ENCODE measurements at places on chromosomes 11 and 22.

DNA sequence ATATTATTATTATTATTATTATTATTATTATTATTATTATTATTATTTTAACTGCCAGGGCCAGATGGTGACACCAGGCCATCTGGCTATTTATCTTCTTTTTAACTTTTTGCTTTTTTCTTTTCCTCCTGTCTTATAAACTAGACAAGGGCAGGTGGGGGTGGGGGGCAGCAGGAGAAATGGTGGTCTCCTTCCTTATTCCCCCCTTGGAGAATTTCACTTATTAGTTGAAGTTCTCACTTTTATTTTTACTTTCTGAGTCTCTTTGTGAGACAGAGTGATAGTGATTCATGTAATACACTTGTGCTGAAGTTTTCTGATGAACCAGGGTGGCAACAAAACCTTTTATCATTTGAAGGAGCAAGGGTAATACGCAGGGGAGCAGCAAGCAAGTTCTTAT lies 96.3 kb upstream of the ALKBH3 start:
- DNase-seq = no peak

DNA sequence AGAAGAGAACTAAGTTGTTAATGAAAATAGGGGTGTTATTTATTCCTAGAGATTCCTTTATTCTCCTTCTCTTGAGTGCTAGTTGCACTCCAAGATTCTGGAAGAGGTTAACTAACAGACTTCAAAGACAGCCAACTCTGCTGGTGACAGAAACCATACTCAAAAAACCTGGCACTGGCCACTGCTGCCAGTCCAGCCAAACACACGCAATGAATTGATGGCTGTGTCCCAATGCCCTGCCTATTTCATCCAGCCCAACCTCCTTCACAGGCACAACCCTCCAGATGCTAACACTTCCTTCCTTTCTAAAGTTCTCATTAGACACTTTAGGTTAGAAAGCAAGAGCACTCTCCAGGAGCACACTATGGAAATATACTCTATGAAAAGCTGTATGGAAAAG lies 150.8 kb upstream of the C11orf58 start:
- peak; percentile 43 for DNase-seq

DNA sequence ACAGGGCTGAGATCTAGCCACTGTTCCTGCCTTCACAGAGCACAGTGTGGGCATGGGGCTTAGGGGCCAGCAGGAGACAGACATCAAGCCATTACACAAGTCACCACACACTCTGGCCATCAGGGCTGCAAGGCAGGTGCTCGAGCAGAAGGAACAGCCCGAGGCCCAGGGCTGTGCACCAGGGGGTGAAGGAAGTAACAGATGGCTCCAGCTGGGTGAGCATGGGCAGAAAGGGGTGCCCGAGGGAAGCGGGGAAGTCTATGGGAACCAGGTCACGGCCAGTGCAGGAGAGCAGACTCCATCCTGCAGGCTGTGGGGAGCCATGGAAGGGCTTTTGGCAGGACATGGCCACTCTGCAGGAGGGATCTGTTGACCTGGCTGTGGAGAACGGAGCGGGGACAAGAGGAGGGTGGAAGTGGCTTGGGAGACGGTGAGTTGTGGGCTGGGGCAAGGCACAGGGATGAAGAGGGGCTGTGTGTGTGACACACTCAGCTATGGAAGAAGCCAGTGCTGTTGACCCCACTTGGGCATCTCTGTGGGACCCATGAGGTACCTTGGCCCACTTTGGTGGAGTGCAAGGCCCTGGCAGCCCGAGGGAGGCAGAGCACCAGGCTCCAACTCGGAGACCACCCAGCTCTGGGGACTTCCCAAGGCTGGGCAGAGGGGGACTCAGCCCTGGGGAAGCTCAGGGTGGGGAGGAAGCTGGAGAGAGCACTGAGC lies 3.6 kb downstream of the C11orf68 start:
- DNase-seq = no peak

DNA sequence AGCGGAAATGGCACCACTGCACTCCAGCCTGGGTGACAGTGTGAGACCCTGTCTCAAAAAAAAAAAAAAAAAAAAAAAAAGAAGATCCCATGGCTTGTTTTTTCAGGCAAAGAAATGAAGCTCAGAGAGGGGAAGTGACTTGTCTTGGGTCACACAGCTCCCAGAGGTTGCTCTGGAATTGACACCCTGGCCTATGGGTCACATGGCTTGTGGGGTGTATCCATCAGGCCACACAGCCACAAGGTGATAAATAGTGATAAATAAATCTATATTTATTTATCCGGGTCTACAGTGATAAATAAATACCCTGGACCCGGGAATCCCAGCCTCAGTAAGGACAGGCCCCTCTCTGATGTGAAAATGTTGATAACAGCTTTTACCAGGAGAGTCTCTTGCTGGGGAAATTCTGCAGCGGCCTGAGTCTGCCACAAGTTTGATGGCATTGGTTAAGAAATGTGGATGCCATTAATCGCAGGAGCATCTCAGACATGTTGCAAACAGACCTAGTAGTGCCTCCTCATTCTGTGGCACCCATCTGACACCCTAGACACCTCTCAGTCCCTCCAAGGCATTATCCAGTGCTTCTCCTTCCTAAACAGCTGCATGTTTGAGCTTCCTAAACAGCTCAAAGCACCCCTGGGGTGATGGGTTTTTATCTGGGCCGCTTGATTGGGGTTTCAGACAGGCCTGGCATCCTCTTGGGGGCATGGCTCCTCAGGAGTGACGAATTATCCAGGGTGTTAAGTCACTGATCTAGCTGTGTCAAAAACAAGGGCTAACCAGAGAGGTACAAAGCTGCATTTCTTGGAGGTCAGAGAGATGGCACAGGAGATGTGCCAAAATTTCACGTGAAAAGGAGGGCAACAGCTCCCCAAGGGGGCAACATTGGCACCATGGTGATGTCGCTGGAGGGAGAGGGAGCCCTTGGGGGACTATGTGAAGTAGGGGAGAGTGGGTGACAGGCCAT lies 1.9 kb upstream of the EMID1 start:
- no peak for DNase-seq

GRCh38 chr22:17201285-17201945 lies 17.8 kb downstream of the ADA2 start:
- no peak for DNase-seq

DNA sequence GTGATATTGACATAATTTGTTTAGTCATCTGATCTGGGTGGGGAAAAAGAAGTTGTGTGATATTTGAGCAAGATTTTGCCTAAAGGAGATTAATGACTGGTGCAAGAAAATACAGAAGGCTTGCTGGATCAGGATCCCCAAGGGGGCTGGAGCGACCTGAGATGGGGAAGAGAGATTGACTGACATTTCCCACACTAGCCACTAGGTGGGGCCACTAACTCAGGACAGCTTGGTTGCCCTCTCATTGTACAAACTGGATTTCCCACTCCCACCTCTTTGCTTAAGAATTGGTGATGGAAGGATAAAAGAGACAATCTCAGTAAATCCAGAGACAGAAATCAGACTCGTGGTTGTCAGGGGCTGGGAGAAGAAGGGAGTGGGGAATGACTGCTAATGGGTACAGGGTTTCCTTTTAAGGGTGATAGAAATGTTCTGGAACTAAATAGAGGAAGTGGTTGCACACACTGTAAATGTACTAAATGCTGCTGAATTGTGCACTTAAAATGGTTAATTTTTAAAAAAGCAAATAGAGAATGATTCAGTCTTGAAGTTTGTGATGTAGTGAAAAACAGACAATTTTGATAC lies 50.7 kb downstream of the CTTN start:
- DNase-seq = no peak

DNA sequence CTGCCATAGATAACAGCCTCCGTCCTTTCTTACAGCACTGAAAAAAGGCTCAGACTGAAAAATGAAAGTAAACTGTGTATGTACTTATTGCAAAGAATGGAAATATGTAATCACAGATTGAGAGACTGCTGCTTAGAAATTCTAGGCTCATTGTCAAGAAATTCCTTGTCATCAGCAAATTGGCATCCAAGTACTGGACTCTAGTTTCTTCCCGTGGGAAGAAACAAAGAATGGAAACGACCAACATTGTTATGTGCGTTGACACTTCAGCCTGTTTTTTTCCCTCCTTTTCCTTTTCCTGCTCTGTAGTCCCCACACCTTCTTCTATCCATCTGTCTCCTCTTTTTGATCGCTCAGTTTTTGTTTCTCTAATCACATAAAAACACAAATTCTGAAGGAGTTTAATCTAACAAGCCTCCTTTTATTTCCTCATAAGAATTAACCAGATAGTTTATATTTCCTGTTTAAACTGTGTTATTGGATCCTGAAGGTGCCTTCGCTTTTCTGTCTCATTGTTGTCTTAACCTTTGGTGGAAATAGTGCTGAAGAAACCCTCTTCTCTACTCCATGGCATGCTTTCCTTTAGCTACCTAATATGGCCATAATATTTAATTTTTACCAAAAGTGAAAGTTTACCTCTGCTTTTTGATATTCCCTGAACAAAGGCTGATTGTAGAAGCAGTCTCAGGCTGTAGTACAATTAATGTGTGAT lies 20.0 kb upstream of the CASP12 start:
- DNase-seq = no peak

DNA sequence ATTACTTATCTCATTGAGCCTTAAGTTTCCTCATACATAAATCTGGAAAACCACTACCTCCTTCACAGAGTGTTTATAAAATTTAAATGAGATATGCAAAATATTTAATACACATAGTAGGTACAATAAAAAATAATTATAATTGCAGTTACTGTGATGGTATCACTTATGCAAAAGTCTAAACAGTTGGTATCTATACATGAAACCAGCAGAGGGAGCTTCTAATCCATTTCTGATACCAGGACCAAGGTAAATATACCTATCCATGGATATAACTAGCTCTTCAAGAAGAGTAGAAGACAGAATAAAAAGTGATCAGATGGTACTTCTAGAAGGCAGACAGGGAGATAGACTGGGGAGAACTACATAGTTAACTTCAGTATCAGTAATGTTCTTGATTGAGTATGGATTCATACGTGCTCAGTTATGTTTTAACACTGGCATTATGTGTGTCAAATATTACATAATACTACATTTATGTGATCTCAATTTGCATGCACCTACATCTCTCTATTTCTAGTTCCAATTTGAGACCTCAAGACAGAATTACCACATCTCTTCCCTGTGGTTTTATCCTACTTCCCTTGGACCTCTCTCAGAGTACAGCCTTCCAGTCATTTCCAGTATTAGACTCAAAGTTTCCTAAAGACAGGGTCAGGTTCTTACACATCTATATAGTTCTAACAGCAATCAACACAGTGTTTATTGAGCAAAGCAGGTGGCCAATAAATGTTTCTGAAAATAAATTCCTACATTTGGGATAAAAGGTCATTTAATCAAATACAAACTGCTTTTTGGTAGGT lies 13.7 kb upstream of the TSG101 start:
- DNase-seq = no peak
